ENCODE measurements at places on chromosomes 12 and 14. TPM values are rescaled to one million over a fixed set of nuclear protein-coding genes. Genes with fewer than 3 reads are reported as not detected.
A peak's percentile ranks its signal among the peaks of the same experiment; 100 is the strongest.

- no peaks in the 10 kb centered on the region for H3K36me3 ChIP-seq
- DNase-seq = peak; percentile 60
- peaks cover 5% of the 10 kb centered on the region for H3K4me1 ChIP-seq
- no peaks in the 10 kb centered on the region for H3K27me3 ChIP-seq
These were observed 1264.0 kb downstream of the TMEM121 start for GRCh38 chr14:106790189-106791036.

DNA sequence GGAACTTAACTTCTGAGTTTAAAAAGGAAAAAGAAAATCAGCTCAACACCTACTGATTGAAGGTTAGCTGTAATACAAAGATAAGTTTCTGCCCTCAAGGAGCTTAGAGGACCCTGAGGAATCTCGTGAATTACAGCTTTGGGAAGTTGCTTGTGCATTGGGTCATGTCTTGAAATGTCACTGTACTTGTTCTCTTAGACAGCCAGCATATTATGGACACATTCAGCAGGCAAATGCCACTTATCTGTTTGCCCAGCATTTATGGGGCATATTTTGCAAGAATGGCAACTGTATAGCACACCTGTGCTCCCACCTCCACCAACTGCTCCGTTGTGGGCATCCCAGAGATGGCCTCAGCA lies 263.6 kb upstream of the CRY1 start:
- no peak for DNase-seq
- no peaks in the 10 kb centered on the region for H3K27me3 ChIP-seq
- H3K36me3 ChIP-seq = no peaks in the 10 kb centered on the region
- H3K4me1 ChIP-seq = peaks cover 26% of the 10 kb centered on the region
- no peak overlapping the region for H3K27ac ChIP-seq
- no peak overlapping the region for H3K4me3 ChIP-seq

DNA sequence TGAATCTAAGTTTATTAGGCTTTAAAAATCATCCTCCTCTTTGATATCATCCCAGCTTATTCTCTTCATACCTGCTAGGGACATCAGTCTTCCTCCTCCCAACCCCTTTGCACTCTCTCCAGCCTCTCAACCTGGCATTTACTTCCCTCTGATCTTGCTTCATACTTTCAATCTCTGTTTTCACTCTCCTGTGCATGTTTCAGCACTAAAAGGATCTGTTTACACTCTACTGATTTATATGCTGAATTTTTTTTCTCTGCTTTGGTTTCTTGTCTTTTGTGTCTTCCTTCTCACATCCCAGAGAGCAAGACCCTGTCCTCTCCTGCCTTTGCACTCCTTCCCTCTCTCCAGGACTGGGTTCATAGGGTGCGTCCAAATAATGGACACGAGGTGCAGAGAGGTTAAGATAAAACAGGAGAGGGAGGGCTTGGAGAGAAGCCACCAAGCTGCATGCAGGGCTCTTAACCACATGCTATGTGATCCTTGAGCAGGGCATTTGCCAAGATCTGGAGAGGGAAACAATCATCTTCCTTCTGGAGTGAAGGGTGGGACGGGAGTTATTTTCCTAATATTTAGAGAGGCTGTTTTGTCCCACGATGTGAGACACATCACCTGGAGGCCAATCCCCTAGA lies 3.0 kb upstream of the CISTR start:
- H3K4me1 ChIP-seq = no peaks in the 10 kb centered on the region
- H3K27ac ChIP-seq = no peak overlapping the region
- H3K4me3 ChIP-seq = no peak overlapping the region
- no peaks in the 10 kb centered on the region for H3K27me3 ChIP-seq
- H3K36me3 ChIP-seq = no peaks in the 10 kb centered on the region

GRCh38 chr12:50918584-50919316 lies 33.6 kb upstream of the HIGD1C start:
- DNase-seq = no peak
- H3K27ac ChIP-seq = no peak overlapping the region
- no peaks in the 10 kb centered on the region for H3K27me3 ChIP-seq
- no peak overlapping the region for H3K4me3 ChIP-seq

The BCL11B gene
- 269 TPM for total RNA-seq

The SRGAP1 gene
- total RNA-seq = 0.08 TPM

The FSCB gene
- not detected for total RNA-seq
